ENCODE measurements at places on chromosomes 7 and 10. TPM values are rescaled to one million over a fixed set of nuclear protein-coding genes. Genes with fewer than 3 reads are reported as not detected.

Gene TEX36
- total RNA-seq, result not detected

Gene PDGFA
- total RNA-seq, result 49.7 TPM

Gene DIP2C
- 23.1 TPM for total RNA-seq

GRCh38 chr10:52106899-52107298, 207.2 kb upstream of the DKK1 start:
- DNase-seq, result no peak

DNA sequence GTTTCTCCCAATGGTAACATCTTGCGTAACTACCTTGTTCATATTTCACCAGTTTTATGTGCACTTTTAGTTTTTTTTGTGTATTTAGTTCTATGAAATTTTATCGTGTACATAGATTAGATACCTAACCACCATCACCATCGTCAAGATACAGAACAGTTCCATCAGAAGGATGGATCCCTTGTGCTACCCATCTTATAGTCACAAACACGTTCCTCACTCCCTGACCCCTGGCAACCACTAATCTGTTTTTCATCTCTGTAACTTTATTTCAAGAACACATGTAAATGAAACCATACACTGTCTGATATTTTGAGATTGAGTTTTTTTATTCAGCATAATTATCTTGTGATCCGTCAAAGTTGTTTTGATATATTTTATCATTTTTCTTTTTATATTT, 29.9 kb downstream of the FANK1 start:
- no peak for DNase-seq

- DNase-seq, result no peak
These were observed 53.1 kb downstream of the VPS41 start for GRCh38 chr7:38855867-38856266.

GRCh38 chr10:132189810-132190422, 3.2 kb downstream of the DPYSL4 start:
- no peak for DNase-seq

DNA sequence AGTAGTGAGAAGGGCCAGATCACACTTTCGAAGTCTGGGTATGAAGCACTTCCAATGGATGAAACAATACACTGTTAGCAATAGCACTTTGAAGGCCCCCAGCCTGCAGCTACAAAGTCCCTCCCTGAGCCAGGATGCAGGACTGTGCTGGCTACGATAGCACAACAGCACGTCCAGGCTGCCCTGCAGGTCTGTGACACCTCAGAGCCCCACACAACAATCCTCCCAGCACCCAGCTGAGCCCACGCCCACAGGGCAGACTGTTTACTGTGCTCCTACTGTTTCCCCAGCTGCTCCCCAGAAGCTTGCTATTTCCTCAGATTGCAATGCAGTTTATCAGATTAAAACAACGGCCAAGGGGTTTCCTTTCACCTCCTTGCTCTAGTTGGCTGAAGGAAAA, 71.4 kb downstream of the HTR5A start:
- no peak for DNase-seq

DNA sequence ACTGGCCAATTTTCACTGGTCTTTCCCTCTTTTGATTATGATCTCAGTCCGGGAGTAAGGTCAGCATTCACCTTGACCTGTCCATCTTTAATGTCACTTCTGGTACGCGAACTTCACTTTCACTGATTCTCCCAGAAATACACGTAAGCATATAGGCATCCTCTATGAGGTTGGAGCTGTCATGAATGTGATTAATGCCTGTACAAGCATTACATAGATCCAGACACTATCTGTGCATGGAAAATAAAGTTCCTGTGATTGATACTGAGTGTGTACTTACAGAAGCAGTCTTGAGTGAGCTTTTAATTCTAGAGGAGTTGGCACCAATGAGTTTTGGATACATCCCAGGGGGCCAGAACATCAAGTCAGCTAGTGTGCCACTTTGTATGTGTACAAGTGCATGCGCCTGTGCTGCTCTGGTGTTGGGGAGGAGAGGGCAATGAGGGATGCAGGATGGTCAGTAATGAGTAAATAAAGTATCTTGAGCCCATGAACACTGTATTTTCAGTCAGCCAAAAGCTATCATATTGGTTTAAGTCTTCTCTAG, 6.0 kb downstream of the PTPRZ1 start:
- DNase-seq, result no peak

DNA sequence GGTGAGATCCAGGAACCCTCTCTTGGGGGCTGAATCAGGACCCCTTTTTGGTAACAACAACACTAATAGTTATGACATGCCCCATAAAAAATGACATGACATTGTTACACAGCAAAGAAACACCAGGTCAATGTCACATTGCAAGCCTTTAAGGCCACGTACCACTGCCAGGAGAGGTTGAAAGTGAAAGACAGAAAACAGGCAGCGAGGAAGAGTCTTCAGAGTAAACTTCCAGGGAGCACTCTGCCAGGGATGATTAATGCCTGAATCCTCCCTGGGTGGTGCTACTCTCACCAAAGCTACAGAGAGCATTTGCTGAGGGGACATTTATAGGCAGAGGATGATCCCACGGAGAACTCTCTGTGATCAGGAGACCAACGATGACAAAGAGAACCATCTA, 551.6 kb downstream of the CALN1 start:
- DNase-seq, result no peak

DNA sequence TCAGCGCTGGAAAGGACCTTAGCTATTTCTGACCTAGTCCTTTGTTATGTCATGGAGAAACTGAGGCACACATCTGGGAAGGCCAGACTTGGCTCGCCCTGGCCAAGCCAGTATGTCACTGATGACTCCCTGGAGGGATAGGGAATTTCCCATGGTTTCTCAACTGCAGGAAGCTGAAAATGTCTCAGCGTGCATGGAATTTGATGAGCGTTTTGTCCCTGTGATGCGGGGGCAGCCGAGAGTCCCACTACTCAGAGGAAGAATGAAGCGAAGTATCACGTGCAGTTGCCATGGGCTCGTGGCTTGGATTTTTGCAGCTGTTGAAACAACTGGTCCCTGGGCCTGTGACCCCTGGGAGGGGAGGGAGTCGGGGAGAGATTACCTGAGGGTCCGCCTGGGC, 44.8 kb downstream of the CLIP2 start:
- no peak for DNase-seq

- DNase-seq, result no peak
These were observed 21.0 kb downstream of the SFMBT2 start for GRCh38 chr10:7389844-7390243.

DNA sequence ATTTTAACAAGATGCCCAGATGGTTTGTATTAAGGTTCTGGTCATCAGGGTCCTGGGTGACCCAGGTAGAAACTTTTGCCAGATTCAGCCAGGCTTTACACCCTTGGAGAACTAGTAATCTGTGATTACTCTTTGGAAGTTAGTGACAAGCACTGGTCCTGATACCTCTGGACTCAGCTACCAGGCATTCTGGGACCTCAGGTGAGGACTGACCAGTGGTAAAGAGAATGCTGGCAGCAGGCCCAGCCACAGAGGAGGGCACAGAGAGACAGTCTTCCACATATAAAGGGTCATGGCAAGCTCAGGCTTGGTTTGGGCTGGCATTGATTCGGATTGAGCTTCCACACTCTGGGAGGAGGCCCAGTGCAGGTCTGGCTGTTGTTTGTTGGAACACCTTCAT, 112.0 kb upstream of the CHST15 start:
- no peak for DNase-seq

GRCh38 chr7:112515989-112516388, 35.2 kb downstream of the LSMEM1 start:
- DNase-seq, result no peak

All from type B pancreatic cell (in vitro differentiated cells).